ENCODE measurements at places on chromosomes 3 and 15. TPM values are rescaled to one million over a fixed set of nuclear protein-coding genes. Genes with fewer than 3 reads are reported as not detected.

Gene CPN2
- polyA plus RNA-seq: not detected

Gene CSTA
- 45.9 TPM for polyA plus RNA-seq

Gene CPNE9
- 0.11 TPM for polyA plus RNA-seq

Gene FOXB1
- polyA plus RNA-seq: 0.02 TPM

Gene DENND6A
- polyA plus RNA-seq: 8.2 TPM

Gene C2CD4B
- 3.4 TPM for polyA plus RNA-seq
